ENCODE measurements at places on chromosomes 3 and 15. TPM values are rescaled to one million over a fixed set of nuclear protein-coding genes. Genes with fewer than 3 reads are reported as not detected.

DNA sequence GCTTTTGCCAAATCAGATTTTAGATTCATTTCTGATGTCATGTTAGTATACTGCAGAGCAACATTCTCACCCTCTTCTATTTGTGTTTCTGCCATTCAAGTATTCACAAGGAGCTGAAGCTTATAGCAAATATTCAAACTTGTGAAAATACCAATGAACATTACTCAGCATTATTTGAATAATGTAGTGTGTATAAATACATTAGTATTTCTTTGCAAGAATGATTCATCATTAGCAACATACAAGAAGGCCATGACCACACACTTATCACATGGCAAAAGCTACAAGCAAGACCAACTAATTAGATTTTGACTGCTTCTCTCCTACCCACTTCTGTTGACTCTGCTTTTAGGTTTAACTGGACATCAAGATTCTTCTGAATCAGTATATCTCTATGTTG is 124.9 kb downstream of the IGSF11 start:
- no peak for DNase-seq

DNA sequence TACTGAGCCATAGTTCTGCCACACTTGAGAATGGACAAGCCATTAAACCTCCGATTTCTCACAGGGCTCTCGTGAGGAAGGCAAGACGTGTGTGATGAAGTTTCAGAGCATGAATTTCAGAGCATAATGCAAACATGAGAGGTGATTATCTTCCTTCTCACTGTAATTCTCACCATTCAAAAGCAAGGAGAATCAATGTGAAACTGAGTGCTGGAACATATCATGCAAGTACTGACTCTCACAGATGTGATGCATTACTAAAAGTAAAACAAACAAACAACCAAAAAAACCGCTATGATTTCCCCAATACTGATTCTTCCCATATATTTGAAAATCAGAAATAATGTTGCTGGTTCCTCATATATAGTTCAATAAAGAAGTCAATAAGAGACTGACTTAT is 23.7 kb downstream of the P3H2 start:
- DNase-seq: no peak

DNA sequence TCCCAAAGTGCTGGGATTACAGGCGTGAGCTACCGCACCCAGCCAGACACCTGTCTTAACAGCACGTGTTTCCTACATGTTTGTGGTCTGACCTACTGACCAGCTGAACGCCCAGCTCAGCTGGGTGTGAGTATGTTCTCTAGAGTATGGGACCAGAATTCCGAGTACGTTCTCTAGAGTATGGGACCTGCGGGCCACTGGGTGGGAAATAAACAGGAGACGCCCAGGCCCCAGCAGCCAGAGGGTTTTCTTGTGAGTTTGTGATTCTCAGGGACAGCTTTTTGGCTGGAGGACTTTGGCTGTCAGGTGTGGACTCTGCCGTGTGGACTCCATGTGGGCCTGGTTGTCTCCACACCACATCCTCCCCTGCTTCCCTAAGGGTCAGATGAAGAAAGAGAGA is 87.3 kb downstream of the CHRD start:
- DNase-seq: no peak

GRCh38 chr15:101652098-101652785 is at the start of gene TM2D3:
Gene TM2D3, minus strand, starts transcription at chr15:101652381. Its CDS starts 20 bp downstream, at chr15:101652361.
- peak; percentile 98 for DNase-seq

DNA sequence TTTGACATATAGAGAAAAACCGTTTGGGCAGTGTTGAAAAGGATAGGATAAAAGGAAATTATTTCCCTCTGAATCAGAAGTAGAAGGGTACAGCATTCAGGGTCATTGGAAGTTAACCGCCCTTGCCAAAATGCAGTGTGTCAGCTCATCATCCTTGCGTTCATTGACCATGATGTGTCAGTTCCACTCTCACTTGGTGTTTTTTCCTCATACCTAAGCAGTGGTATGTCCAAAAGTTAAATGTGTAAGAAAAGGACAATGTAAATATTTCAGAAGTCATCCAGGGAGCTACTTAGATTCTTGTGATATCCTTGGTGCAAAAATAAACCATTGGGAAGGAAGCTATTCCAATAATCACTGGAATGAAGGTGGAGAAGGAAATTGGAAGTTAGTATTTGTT is 50.7 kb downstream of the MAP6D1 start:
- no peak for DNase-seq

- DNase-seq: no peak
These were observed 465.1 kb upstream of the CFAP20DC start for GRCh38 chr3:59514865-59515482.

- DNase-seq: no peak
These were observed 47.6 kb downstream of the SLMAP start for GRCh38 chr3:57803647-57804081.

GRCh38 chr3:14806641-14807263 is 12.0 kb upstream of the FGD5 start:
- DNase-seq: no peak

- no peak for DNase-seq
These were observed 600.4 kb downstream of the GRM7 start for GRCh38 chr3:7461202-7461825.

DNA sequence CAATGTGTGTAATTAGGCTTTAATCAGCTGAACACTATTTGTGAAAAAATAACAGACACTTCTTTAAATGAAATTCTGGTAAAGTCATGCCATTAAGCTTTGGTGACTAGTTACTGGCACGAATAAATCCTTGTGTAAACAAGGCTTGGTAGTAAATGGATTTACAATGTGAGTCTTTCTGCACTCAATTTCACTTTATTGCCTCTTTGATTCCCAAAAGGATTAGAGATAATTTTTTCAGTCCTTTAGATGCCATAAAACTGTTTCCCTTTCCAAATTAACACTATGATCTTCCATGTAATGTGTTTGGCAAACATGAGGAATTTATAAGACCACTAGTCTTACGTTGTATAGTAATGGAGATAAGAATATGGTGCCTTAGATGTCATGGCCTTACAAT is 339.5 kb upstream of the DNAJC19 start:
- DNase-seq: no peak

DNA sequence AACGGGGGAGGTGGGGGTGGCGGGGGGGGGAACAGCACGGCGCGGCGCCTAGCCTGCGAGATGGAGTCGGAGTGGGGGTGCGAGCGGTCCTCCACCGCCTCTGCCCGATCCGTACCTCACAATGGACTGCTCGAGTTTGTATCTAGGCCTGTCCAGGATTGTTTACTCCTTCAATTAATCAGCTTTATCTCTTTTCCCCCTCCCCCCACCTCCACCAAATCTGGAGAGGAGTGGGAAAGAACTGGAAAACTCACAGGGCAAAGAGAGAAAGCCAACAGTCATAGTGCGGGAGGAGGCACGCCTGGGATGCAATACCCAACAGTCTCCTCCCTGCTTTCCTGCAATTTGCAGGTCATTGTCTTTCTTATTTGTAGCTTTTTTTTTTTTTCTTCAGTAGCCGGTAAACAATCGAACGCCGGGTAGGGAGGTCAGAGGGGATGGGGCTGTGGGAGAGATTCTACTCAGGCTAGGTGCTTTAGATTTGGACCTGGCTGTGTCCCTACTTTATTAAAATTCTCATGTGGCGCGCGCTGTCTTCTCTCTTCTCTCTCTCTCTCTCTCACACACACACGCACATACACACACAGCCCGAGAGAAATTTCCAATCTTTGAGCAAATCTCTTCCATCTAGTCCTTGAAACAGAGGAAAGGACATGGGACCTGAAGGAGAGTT is 6.9 kb upstream of the MEIS2 start:
- no peak for DNase-seq

AQP9 gene
- total RNA-seq: 1.5 TPM

KIF7 gene
- 2.2 TPM for total RNA-seq

CX3CR1 gene
- 2.1 TPM for total RNA-seq

SLC27A2 gene
- total RNA-seq: not detected
